Effector memory CD4-positive, alpha-beta T cell (primary cell): ENCODE measurements at places on chromosomes 1 and 21.
A peak's percentile ranks its signal among the peaks of the same experiment; 100 is the strongest.

DNA sequence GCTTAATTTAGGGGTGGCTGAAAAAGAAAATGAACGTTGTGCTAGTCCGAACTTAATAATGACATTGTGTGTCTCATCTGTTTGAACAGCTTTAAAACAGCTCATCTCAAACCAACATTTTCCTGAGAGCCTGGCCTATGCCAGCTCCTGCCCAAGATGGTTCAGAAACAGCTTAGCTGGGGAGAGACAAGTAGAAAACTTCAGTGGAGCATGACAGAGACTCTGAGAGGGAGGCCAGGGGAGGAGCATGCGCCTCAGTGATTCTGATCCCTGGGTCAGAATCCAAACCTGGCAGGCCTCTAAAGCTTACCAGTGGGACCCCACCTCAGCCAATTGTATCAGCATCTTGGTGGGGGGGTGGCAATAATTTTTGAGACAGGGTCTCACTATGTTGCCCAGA lies 99.3 kb downstream of the TAS1R2 start:
- H3K27me3 ChIP-seq: no peaks in the 10 kb centered on the region
- H3K4me1 ChIP-seq: no peaks in the 10 kb centered on the region
- no peak overlapping the region for H3K27ac ChIP-seq

- H3K4me1 ChIP-seq: no peaks in the 10 kb centered on the region
- no peaks in the 10 kb centered on the region for H3K36me3 ChIP-seq
- H3K27me3 ChIP-seq: no peaks in the 10 kb centered on the region
- DNase-seq: no peak
- no peak overlapping the region for H3K4me3 ChIP-seq
Observed at GRCh38 chr1:66415866-66416265, 118.1 kb upstream of the SGIP1 start.

GRCh38 chr1:228340686-228341449 lies 65.8 kb downstream of the TRIM11 start:
- no peaks in the 10 kb centered on the region for H3K27me3 ChIP-seq
- no peak overlapping the region for H3K27ac ChIP-seq
- DNase-seq: no peak
- no peaks in the 10 kb centered on the region for H3K4me1 ChIP-seq

GRCh38 chr1:200659269-200659668 lies 10.4 kb downstream of the DDX59 start:
- H3K27ac ChIP-seq: no peak overlapping the region
- no peaks in the 10 kb centered on the region for H3K27me3 ChIP-seq
- no peak for DNase-seq

DNA sequence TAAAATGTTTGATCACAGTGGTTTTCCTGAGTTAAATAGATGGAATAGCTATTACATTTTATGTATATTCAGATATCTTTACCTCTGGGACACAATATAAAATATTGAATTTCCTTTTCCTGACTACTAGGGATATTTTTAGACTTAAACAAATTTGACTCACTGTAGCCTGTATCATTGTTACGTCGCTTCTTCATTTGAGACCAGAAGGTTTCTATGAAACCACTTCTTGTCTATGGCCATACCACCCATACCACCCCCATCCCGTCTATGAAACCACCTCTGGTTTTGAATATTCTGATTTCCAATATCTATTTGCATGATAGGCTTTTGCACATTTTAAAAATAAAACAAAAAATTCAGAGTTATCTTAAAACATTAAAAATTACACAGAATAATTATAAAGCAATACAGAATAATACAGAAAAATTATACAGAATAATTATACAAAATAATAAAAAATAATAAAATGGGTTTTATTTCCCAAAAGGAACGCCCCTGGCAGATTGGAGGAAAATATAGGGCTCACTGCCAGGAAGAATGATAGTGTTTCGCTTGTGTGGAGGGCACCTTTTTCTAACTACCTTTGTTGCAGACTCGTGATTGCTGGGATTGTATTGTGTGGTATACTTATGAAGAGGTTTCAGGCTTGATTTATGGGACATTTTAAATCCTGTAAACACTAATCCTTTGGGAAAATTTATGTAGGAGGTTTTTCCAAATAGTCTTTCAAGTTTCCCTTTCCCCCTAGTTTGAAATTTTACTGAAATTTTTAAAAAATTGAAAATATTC lies 4.7 kb downstream of the SPEN start:
- peaks cover 6% of the 10 kb centered on the region for H3K4me1 ChIP-seq
- no peaks in the 10 kb centered on the region for H3K27me3 ChIP-seq
- H3K4me3 ChIP-seq: no peak overlapping the region
- DNase-seq: no peak
- H3K36me3 ChIP-seq: no peaks in the 10 kb centered on the region

DNA sequence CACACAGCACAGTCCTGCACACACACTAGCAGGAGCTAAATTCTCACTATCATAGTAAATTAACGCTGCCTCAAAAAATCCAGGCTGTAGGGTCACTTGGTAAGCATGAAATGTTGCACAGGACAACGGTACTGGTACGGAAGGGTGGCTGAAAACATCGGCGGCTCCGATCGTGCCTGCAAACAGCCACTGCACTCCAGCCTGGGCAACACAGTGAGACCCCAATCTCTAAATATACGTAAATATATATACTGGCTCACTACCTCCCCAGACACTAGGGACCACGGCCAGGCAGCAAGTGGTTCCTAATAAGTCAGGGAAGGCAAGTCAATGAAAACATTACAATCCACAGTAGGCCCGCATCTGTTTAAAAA lies 44.3 kb downstream of the GLIS1 start:
- H3K27me3 ChIP-seq: no peaks in the 10 kb centered on the region
- H3K36me3 ChIP-seq: no peaks in the 10 kb centered on the region
- no peak for DNase-seq
- no peak overlapping the region for H3K4me3 ChIP-seq
- no peaks in the 10 kb centered on the region for H3K4me1 ChIP-seq

- peak; percentile 48 for DNase-seq
- no peaks in the 10 kb centered on the region for H3K36me3 ChIP-seq
- H3K4me1 ChIP-seq: peaks cover 3% of the 10 kb centered on the region
- H3K27me3 ChIP-seq: no peaks in the 10 kb centered on the region
- no peak overlapping the region for H3K4me3 ChIP-seq
- no peak overlapping the region for H3K27ac ChIP-seq
Observed at GRCh38 chr1:11337580-11338073, 64.6 kb downstream of the UBIAD1 start.

DNA sequence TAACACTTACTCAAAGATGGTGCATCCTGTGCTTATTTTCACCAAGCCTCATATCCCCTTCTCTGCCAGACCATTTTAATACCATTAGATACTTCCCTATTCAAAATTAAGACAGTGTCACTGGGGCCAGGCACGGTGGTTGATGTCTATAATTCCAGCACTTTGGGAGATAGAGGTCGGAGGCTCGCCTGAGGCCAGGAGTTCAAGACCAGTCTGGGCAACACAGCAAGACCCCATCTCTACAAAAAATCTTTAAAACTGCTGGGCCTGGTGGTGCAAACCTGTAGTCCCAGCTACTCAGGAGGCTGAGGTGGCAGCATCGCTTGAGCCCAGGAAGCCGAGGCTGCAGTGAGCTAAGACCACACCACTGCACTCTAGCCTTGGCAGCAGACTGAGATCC lies 28.2 kb downstream of the APP start:
- H3K27me3 ChIP-seq: no peaks in the 10 kb centered on the region
- no peaks in the 10 kb centered on the region for H3K36me3 ChIP-seq
- no peak for DNase-seq
- no peak overlapping the region for H3K4me3 ChIP-seq
- no peaks in the 10 kb centered on the region for H3K4me1 ChIP-seq

DNA sequence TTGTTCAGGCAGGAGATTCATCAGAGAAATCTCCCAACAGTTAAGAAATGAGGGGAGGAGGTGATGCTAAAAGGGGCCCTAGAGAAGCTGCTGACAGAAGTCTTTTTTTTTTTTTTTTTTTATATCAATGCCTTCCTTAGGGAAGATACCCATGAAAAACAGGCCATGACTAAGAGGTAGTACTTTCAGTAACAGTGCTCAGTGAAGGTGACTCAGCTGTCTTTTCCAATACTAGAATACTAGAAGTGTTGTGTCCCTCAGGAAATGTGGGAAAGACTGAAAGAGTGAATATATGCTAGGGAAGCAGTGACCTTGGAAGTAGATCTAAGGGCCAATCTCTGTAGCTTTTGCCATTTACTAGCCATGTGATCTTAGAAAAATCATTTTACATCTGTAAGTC lies 52.4 kb upstream of the SLFNL1 start:
- H3K4me3 ChIP-seq: no peak overlapping the region
- no peak for DNase-seq
- H3K4me1 ChIP-seq: no peaks in the 10 kb centered on the region
- H3K27ac ChIP-seq: no peak overlapping the region
- H3K36me3 ChIP-seq: peaks cover 4% of the 10 kb centered on the region

DNA sequence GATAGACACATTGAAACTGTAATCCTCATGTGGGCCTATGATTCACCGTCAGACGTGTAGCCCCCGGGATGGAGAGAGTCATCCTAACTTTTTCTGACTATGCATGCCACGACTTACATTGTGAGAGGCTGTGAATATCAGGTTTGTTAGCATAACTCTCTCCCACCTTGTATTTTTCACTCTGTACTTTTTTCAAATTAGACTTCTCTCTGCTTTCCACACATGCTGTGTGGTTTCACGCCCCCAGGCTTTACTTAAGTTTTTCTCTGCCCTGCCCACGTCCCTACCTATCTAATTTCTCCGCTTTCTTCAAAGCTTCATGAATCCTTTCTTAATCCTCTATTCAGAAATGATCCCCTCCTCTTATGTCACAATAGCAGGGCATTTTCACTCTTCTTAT lies 3.4 kb upstream of the NCAM2 start:
- H3K36me3 ChIP-seq: no peaks in the 10 kb centered on the region
- no peak overlapping the region for H3K4me3 ChIP-seq
- H3K27me3 ChIP-seq: peaks cover 8% of the 10 kb centered on the region
- no peak overlapping the region for H3K27ac ChIP-seq

DNA sequence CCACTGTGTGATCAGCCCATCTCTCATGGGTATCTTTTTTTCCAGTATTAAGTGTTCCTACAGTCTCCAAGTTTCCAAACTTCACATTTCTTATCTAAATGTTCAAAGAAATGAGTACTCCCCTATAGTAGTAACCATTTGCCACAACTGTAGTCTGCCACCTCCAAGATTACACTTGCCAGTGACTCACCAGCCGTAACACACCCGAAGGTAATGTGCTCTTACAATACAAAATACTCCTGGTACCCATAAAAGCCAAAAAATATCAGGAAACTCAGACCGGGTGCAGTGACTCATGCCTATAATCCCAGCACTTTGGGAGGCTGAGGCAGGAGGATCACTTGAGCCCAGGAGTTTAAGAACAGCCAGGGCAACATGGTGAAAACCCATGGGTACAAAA lies 20.5 kb upstream of the ZNF496 start:
- H3K36me3 ChIP-seq: no peaks in the 10 kb centered on the region
- H3K4me1 ChIP-seq: no peaks in the 10 kb centered on the region
- H3K27me3 ChIP-seq: no peaks in the 10 kb centered on the region
- H3K4me3 ChIP-seq: no peak overlapping the region
- no peak for DNase-seq

GRCh38 chr1:90783181-90783580 lies 66.1 kb upstream of the BARHL2 start:
- no peak for DNase-seq
- no peaks in the 10 kb centered on the region for H3K27me3 ChIP-seq
- no peaks in the 10 kb centered on the region for H3K36me3 ChIP-seq
- no peak overlapping the region for H3K4me3 ChIP-seq
